ENCODE measurements at places on chromosomes 13 and 19.

DNA sequence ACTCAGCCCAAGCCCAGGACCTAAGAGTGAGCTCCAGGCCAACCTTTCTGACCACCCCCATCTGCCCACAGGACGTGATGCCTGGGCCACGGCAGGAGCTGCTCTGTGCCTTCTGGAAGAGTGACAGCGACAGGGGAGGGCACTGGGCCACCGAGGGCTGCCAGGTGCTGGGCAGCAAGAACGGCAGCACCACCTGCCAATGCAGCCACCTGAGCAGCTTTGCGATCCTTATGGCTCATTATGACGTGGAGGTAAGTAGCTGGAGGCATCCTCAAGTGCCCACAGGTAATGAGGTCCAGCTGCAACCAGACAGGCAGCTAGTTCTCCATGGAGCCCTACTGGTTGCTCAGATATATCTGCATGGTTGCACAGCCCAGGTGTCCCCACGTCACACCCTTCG is 14.8 kb downstream of the DDX39A start:
- peaks cover 29% of the 10 kb centered on the region for H3K4me1 ChIP-seq
- no peaks in the 10 kb centered on the region for H3K27me3 ChIP-seq
- H3K36me3 ChIP-seq, result peaks cover 52% of the 10 kb centered on the region
- peak overlapping the region; percentile 69 for H3K27ac ChIP-seq
- no peak for DNase-seq

- H3K4me1 ChIP-seq, result no peaks in the 10 kb centered on the region
- peaks cover 16% of the 10 kb centered on the region for H3K27me3 ChIP-seq
- no peak for DNase-seq
- no peak overlapping the region for H3K4me3 ChIP-seq
- no peak overlapping the region for H3K27ac ChIP-seq
Measured at GRCh38 chr13:100689191-100689590, 14.6 kb upstream of the TMTC4 start.

DNA sequence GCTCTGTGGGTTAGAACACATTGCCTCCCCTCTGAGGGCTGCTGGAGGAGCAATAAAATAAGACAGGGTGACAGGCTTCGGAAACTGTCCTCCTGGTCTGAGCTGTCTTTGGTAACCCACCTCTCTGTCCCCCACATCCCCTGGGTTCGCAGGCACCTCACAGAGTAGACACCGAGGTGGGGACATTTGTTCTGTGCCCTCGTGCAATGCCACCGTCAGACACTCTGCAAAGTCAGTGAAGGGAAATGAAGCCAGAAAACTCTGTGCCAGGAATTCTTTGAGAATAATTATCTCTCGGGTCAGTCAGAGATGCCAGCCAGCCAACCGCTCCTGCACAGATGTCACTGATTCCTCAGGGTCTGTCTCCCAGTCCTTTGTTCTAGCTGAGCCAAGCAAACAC is 493.6 kb downstream of the FOXO1 start:
- DNase-seq, result no peak
- no peaks in the 10 kb centered on the region for H3K27me3 ChIP-seq
- H3K4me3 ChIP-seq, result no peak overlapping the region
- peaks cover 59% of the 10 kb centered on the region for H3K4me1 ChIP-seq
- H3K27ac ChIP-seq, result no peak overlapping the region

- H3K36me3 ChIP-seq, result peaks cover 20% of the 10 kb centered on the region
- H3K27ac ChIP-seq, result peak overlapping the region; percentile 35
- peak overlapping the region; percentile 58 for H3K4me3 ChIP-seq
- peak; percentile 23 for DNase-seq
Measured at GRCh38 chr19:16208064-16208759, 10.5 kb downstream of the AP1M1 start.

- no peaks in the 10 kb centered on the region for H3K36me3 ChIP-seq
- no peak overlapping the region for H3K27ac ChIP-seq
- H3K27me3 ChIP-seq, result no peaks in the 10 kb centered on the region
- peaks cover 43% of the 10 kb centered on the region for H3K4me1 ChIP-seq
- no peak for DNase-seq
Measured at GRCh38 chr13:109762791-109763190, 23.6 kb downstream of the IRS2 start.

- H3K36me3 ChIP-seq, result no peaks in the 10 kb centered on the region
- no peak for DNase-seq
- no peak overlapping the region for H3K27ac ChIP-seq
Measured at GRCh38 chr13:90868321-90868920, 479.1 kb upstream of the MIR17HG start.

- no peaks in the 10 kb centered on the region for H3K4me1 ChIP-seq
- no peak overlapping the region for H3K27ac ChIP-seq
- H3K4me3 ChIP-seq, result no peak overlapping the region
- H3K27me3 ChIP-seq, result no peaks in the 10 kb centered on the region
- DNase-seq, result no peak
Measured at GRCh38 chr13:42219876-42220275, 52.1 kb upstream of the AKAP11 start.

DNA sequence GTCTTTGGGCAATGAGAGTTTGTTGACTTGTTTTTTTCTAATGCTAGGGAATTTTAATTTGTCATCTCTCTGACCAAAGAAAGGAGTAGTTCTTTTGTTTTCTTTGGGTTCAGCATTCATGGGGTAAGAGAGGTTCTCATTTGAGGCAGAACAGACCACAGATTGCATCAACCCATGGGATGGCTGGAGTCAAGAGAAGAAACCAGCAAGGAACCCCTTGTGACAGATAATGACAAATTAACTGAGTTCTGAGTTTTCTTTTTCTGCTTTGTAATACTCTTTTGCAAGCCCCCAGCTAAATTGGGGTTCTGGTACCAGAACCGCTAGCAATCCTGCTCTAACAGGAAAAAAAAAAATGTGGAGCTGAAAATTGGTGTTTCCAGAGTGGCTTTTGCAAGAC is 864.1 kb downstream of the DIAPH3 start:
- H3K36me3 ChIP-seq, result no peaks in the 10 kb centered on the region
- no peak overlapping the region for H3K4me3 ChIP-seq
- H3K27ac ChIP-seq, result no peak overlapping the region
- no peaks in the 10 kb centered on the region for H3K4me1 ChIP-seq

DNA sequence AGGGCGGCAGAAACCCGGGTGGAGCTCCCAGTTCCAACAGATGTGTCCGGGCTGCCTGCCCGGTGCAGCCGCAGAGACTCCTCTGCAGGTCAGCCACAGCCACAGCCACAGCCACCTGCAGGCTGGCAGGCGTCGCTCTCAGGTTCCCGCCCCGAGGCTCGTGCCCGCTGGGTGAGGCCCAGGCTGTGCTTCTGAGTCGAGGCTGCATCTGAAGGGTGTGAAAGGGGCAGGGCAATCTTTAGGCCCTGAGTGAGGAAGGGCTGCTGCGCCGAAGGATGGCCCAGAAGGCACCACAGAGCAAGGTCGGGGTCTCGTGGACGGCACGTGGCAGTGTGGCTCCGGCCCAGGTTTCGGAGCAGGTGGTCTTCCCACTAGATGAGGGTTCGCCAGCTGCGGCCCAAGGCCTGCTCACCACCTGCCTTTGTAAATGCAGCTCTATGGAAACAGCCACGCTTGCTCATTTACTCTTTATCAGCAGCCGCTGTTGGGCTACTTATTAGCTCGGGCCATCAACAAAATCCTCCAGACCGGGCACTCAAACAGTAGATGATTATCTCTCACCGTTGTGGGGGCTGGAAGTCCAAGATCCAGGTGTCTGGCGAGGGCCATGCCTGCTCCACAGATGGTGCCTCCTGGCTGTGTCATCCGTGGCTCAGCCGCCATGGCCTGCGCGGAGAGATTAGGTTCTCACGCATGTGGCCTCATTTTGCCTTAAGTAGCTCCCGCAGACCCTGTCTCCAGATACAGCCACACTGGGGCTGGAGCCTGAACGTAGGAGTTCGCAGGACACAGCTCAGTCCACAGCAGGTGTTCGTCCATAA is 40.3 kb upstream of the TFDP1 start:
- no peaks in the 10 kb centered on the region for H3K27me3 ChIP-seq
- H3K36me3 ChIP-seq, result peaks cover 5% of the 10 kb centered on the region
- H3K4me1 ChIP-seq, result peaks cover 4% of the 10 kb centered on the region

DNA sequence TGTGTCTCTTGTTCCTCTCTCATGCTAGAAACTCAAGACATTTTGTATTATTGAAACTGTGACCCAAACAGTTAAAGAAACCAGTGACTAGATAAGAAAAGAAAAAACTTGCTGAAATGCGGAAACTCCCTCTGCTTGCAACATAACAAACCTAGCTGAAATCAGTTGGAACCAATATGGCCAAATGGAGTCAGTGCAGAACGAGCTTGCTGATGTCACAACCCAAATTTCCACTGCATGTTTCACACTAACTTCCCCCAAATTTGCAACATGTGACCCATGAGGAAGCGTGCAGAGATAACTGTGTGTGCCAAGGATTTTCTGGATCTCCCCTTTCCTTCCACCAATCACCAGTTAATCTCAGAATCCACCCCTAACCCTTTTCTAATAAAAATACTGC is 208.0 kb downstream of the DLEU7 start:
- H3K27me3 ChIP-seq, result no peaks in the 10 kb centered on the region
- no peaks in the 10 kb centered on the region for H3K36me3 ChIP-seq
- H3K4me3 ChIP-seq, result no peak overlapping the region
- peak overlapping the region; percentile 65 for H3K27ac ChIP-seq
- peaks cover 7% of the 10 kb centered on the region for H3K4me1 ChIP-seq

DNA sequence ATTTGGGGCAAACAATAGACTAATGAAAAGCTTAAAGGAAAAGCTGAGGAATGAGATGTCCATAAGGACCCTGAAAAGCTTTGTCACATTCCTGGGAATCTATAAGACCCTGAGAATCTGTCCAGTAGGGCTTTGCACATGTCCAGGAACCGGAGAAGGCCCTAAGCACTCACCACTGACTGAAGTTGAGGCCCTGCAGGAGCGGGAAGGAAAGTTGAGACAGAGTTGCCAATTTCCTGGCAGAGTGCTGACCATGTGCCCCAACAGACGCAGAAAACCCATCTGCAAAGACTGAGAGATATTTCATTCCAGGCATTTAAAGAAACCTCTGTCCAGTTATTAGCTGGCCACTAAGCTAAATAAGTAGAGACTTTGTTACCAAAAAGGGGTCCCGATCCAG is 890.5 kb downstream of the UQCRFS1 start:
- H3K36me3 ChIP-seq, result no peaks in the 10 kb centered on the region
- no peaks in the 10 kb centered on the region for H3K4me1 ChIP-seq
- no peak overlapping the region for H3K4me3 ChIP-seq
- no peak for DNase-seq

GRCh38 chr19:51751655-51752054 is at the start of gene FPR1:
Gene FPR1, minus strand, starts transcription at chr19:51751878. Its CDS starts 4,884 bp downstream, at chr19:51746994.
- no peak within 1 kb of the TSS for H3K4me3 ChIP-seq
- H3K27me3 ChIP-seq, result peaks cover 27% of the 10 kb centered on the region
- H3K36me3 ChIP-seq, result peaks cover 2% of the 10 kb centered on the region
- H3K4me1 ChIP-seq, result no peaks in the 10 kb centered on the region

GRCh38 chr13:28220166-28220565 is 81.8 kb downstream of the PAN3 start:
- H3K36me3 ChIP-seq, result no peaks in the 10 kb centered on the region
- H3K27me3 ChIP-seq, result no peaks in the 10 kb centered on the region
- no peak for DNase-seq
- no peak overlapping the region for H3K27ac ChIP-seq

DNA sequence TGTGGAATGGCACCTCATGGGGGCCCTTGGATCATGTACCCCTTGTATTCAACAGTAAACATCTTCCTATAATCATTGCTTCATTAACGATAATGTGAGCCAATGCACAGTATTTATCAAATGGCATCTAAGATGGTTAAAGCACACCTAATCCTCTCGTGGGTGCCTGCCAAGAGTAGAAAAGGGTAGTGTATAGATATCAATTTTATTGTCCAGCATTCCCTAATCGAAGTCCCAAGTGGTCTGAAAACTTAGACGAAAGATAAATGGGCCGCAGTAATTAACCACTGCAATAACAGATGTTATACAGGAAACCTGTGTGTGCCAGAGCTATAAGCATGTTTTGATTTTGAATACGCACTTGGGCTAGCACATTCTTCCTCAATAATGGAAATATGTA is 667 bp upstream of the MBNL2 start:
- H3K27ac ChIP-seq, result peak overlapping the region; percentile 92
- H3K27me3 ChIP-seq, result no peaks in the 10 kb centered on the region
- H3K36me3 ChIP-seq, result no peaks in the 10 kb centered on the region
- DNase-seq, result no peak
- H3K4me3 ChIP-seq, result peak overlapping the region; percentile 87

GRCh38 chr13:61592489-61592888 is 176.8 kb upstream of the PCDH20 start:
- H3K27me3 ChIP-seq, result no peaks in the 10 kb centered on the region
- no peaks in the 10 kb centered on the region for H3K36me3 ChIP-seq
- H3K4me1 ChIP-seq, result no peaks in the 10 kb centered on the region

- H3K4me3 ChIP-seq, result no peak overlapping the region
- H3K36me3 ChIP-seq, result no peaks in the 10 kb centered on the region
- H3K27ac ChIP-seq, result no peak overlapping the region
- no peaks in the 10 kb centered on the region for H3K4me1 ChIP-seq
Measured at GRCh38 chr13:108305655-108306054, 36.1 kb downstream of the TNFSF13B start.

DNA sequence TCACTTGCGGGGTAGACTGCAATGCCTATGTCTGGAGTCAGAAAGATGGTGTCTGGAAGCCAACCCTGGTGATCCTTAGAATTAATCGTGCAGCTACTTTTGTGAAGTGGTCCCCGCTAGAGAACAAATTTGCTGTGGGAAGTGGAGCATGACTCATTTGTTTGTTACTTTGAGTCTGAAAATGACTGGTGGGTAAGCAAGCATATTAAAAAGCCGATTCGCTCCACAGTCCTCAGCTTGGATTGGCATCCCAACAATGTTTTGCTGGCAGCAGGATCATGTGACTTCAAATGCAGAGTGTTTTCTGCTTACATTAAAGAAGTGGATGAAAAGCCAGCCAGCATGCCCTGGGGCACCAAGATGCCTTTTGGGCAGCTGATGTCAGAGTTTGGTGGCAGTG is 9.5 kb upstream of the ERVV-1 start:
- no peak for DNase-seq
- H3K4me3 ChIP-seq, result no peak overlapping the region
- H3K27ac ChIP-seq, result no peak overlapping the region
- H3K27me3 ChIP-seq, result peaks cover 1% of the 10 kb centered on the region
- H3K36me3 ChIP-seq, result peaks cover 3% of the 10 kb centered on the region

DNA sequence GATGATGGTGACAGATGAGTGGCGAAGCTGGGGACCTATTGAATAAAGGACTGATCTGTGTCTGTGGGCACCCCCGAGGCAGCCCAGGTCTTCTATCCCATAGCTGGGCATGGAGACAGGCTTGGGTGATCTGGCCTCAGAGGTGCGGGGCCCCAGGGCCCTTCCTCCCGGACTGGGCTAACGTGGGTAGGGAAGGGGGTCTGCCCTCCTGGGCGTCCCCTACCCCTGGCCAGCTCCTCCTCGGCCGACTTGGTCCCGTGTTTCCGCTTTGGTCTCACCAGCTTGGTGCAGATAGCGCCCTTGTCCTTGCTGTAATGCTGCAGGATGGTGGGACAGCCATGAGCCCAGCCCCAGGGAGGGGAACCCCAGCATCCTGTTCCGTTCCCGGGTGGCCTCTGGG is 3.3 kb downstream of the MATK start:
- no peaks in the 10 kb centered on the region for H3K27me3 ChIP-seq
- H3K4me1 ChIP-seq, result peaks cover 9% of the 10 kb centered on the region
- peaks cover 11% of the 10 kb centered on the region for H3K36me3 ChIP-seq
- no peak overlapping the region for H3K27ac ChIP-seq
- no peak for DNase-seq

- DNase-seq, result no peak
- H3K27me3 ChIP-seq, result peaks cover 8% of the 10 kb centered on the region
- H3K4me3 ChIP-seq, result no peak overlapping the region
- no peak overlapping the region for H3K27ac ChIP-seq
- H3K36me3 ChIP-seq, result no peaks in the 10 kb centered on the region
Measured at GRCh38 chr13:23999424-23999823, 102.1 kb upstream of the C1QTNF9B start.
